ENCODE measurements at places on chromosomes 1 and 21.

DNA sequence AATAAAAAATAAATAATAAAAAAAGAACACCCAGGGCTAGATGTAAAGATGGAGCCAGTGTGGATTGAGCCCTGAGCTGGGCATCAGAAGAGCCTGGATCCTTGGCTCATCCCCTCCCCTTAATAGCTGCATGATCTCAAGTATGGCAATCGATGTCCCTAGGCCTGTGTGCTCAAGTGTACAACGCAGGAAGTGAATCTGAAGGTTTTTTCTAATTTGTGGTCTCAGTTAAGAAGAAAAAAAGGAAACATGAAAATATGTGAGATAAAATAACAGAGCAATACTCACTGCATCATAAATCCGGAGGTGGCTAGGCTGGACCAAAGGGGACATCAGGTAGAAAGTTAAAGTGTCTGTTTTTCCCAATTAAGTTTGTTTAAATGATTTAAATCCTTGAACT lies 47.3 kb upstream of the SLC44A3 start:
- DNase-seq = no peak

- no peak for DNase-seq
Measured at GRCh38 chr1:29145739-29146437, 22.2 kb upstream of the TMEM200B start.

- no peak for DNase-seq
Measured at GRCh38 chr1:25672763-25673409, 56.3 kb downstream of the MAN1C1 start.

DNA sequence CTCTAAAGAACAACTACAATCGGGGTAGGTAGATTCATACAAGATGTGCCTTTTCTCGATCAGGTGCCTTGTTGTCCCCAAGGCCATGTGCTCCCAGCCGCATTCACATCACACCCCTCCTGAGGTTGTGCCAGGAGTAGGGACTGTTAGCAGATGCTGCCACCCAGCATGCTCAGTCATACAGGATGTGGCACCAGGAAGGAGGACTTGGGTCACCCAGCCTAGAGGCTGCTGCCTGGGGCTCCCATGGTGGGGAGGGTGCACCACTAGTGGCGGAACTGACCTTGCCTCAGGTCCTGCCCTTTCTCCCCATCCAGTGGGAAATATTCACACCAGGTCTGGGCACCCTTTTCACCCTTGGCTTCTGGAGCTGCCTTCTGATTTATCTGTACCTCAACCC lies 8.3 kb downstream of the TEX35 start:
- no peak for DNase-seq

DNA sequence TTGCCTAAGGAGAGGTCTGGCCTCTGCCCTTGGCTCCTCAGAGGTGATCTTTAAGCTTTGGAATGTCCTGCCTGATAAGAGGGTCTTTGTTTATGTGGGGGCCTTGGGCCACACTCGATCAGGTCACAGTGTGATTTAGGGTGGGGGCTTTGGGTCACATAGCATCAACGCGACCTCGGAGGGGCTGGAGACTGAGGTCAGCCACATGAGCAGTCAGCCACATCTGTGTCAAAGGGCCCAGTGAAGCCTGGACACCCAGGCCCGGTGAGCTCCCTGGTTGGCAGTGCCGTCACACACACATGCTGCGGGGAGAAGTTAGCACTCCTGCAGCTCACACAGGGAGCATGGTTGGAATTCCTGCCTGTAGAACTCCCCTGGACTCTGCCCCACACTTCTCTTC lies 345.0 kb downstream of the NPHP4 start:
- DNase-seq = no peak

GRCh38 chr1:111958851-111959250 lies 30.6 kb downstream of the KCND3 start:
- no peak for DNase-seq

GRCh38 chr1:89980605-89981004 lies 14.3 kb upstream of the ZNF326 start:
- no peak for DNase-seq

DNA sequence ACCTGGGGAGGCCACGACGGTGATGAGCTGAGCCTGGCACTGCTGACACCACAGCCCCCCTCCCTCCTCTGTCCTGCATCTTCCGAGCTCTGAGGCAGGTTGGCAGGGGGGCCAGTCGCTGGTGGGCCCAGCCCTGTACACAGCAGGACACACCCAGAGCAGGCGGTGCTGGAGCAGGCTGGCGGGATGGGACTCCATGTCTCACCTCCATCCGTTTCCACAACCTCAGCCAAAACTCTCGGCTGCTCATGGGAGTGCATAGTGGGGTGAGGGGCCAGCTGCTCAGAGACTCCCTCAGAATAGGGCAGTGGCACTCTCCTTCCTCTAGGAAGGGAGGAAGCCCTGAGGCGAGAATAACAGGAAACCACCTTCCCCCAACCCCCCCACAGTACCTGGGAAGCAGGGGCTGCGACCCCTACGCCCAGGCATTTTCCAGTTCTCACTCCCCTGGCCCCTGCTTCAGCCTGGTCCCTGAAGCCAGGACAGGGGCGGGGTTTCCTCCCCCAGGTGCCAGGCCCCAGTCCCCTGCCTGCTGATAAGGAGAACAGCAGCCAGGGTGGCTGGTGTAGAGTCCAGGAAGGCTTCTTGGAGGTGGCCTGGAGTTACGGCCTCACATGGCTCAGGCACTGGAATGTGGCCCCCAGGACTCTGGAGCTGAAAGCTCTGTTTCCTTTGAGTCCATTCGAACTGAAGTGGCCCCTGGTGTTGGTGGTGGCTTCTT lies 3.2 kb upstream of the IBA57 start:
- DNase-seq = no peak

GRCh38 chr1:205458777-205459566 lies 3.1 kb upstream of the BLACAT1 start:
- no peak for DNase-seq

DNA sequence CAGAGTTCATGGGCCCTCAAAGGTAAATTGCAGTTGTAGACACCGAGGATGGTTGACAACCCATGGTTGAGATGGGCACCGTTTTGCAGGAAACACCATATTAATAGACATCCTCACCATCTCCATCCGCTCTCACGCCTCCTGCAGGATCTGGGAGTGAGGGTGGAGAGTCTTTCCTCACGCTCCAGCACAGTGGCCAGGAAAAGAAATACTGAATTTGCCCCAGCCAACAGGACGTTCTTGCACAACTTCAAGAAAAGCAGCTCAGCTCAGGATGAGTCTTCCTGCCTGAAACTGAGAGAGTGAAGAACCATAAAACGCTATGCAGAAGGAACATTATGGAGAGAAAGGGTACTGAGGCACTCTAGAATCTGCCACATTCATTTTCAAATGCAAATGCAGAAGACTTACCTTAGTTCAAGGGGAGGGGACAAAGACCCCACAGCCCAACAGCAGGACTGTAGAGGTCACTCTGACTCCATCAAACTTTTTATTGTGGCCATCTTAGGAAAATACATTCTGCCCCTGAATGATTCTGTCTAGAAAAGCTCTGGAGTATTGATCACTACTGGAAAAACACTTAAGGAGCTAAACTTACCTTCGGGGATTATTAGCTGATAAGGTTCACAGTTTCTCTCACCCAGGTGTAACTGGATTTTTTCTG lies 9.3 kb downstream of the SLAMF8 start:
- no peak for DNase-seq

GRCh38 chr1:109933856-109934711 lies 23.4 kb downstream of the CSF1 start:
- no peak for DNase-seq

GRCh38 chr1:198143797-198144196 lies 13.0 kb upstream of the NEK7 start:
- DNase-seq = no peak

DNA sequence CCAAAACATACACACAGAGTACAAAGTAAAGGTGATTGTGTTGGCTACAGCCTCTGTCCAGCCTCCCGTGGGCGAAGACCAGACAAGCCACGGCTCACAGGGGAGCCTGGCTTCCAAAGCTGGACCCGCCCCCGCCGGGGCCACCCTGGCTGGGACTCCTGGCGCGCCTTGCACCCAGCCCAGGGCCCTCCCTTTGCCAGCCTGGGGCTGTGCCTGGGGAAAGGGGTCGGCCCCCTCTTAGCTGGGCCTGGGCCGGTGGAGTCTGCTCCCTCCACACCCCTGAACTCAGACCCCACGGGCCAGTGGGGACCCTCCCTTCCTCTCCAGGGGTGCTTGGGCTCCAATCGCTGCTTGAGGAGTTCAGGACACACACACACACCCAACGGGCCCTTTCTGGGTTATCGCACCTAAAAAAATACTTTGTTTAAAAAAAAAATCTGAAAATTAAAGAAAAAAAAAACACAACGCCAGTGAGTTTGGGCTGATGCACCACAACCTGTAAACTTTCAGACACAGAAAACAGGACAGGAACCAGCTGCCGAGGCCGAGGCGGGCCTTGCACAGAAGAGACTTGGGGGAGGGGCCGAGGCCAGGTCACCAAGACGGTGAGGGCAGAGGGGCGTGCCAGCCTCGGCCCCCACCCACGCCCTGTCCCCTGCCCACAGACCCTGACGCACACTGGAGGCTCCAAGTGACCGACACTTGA lies 56.3 kb downstream of the KCNAB2 start:
- no peak for DNase-seq

DNA sequence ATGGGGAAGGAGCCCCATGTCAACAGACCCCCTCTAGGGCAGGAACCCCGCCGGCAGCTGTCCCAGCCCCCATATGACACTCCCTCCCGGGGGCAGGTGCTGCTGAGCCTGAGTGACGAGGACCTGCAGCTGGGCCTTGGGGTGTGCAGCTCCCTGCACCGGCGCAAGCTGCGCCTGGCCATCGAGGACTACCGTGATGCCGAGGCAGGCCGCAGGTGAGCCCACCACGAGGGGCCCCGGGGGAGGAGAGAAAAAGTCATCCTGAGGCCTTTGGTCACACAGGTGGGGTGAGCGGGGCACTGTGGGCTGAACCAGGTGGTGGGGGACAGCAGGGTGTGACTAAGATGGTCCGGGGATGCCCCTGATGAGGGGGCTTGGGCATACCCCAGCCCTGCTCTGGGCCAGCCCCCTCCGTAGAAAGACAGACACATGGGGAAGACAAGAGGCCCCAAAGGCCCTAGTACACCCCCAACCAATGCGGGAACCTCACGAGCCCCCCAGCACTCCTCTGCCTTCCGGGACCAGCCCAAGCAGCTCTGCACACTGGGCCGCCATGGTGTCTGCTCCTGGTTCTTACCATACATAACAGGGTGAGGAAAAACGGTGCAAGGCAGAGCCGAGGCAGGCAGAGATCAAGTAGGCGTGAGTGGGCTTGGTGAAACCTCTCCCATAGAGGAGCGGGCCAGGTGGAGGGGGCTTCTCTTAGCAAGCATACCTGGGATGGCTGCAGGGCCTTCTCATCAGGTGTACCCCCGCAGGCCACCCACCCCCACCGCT lies 58.6 kb upstream of the TMEM51 start:
- no peak for DNase-seq

- no peak for DNase-seq
Measured at GRCh38 chr21:34335316-34335715, 28.5 kb upstream of the KCNE2 start.

DNA sequence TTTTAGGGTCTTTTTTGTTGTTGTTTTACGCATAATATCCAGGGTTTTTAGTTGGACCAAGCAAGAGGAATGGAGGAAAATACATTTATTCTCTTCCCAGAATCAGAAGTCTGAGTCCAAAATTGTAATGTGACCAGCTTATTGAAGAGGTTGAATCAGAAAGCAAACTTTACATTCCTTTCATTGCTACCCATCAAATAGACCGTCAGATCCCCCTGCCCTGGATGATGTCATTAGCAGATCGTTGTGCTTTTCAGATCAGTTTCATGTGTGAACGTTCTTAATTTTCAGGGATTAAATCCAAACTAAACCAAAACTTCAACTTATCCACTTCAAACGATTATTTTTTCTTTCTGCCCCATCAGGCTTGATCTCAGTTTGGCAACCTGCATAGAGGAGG lies 85.7 kb upstream of the NGF start:
- DNase-seq = no peak

GRCh38 chr1:65048335-65048734 lies 82.0 kb upstream of the JAK1 start:
- DNase-seq = no peak

GRCh38 chr1:52917156-52917555 lies 4.4 kb downstream of the ECHDC2 start:
- DNase-seq = no peak

DNA sequence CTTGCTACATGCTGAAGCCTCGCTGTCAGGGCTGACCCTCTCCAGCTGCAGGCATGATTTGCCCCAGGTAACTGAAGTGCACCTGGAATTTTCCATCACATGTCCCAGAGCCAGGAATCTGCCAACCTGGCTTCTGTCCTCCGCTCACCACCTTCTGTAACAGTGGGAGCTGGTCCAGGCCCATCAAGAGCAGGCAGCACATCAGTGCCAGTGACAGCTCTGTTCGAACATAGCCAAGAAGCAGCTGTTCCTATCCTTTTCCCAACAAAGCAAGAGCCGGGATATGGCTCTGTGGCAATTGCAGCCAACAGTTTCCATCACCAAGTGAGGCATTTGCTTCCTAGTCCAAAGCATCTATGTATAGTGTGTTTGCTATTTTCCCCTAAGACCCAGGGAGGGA lies 42.2 kb upstream of the KANK4 start:
- DNase-seq = no peak

DNA sequence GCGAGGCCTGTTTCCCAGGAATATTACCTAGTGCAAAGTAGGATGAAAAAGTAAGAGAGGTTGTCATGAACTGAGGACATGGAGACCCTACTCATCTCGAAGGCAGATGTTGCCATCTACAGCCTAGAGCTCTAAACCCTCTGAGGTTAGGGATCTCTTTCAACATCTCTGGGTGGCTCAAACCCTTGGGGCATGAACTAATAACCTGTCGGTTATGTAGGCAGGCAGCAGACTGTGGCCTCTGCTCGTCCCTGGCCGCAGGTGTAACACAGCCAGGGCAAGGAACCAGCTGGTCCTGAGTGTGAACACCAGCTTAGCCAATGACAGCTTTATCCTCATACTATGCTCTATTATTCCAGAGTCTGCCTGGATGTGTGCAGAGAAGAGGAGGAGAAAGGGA lies 13.2 kb downstream of the CAPZB start:
- no peak for DNase-seq

GRCh38 chr1:215833941-215834729 lies 267.0 kb downstream of the KCTD3 start:
- DNase-seq = no peak

GRCh38 chr21:26846036-26846931 lies 1.1 kb upstream of the ADAMTS1 start:
- DNase-seq = no peak

DNA sequence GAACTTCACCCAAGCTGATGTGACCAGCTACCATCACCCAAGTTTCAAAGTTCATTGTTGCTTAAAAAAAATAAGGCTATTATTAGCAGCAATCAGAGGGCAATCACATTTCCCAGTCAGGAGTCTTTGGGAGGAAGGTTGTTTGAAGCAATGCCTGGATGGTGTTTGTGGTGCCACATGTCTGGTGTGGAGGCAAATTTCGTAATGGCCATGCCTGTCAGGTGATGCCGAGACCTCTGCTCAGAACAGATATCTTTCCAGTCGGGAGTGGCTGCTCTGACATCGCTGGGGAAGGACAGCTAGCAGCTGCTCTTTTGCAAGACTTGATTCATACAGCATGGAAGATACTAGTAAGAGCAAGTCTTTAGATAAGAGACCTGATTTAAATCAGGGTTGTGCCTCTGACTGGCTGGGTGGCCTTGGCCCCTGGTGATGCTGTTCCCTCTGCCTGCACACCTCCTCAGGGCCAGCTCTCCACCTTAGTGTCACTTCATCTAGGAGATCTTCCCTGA lies 187.8 kb upstream of the JUN start:
- DNase-seq = no peak
